ENCODE measurements at places on chromosomes 2 and 18.

GRCh38 chr2:107570876-107571275, 255.8 kb upstream of the RGPD4 start:
- no peak for DNase-seq

GRCh38 chr18:33720133-33720532, 142.1 kb downstream of the ASXL3 start:
- DNase-seq = no peak

- DNase-seq = no peak
Observed at GRCh38 chr18:48408727-48409590, at the start of gene ZBTB7C. ZBTB7C (minus strand) TSS chr18:48409383.

DNA sequence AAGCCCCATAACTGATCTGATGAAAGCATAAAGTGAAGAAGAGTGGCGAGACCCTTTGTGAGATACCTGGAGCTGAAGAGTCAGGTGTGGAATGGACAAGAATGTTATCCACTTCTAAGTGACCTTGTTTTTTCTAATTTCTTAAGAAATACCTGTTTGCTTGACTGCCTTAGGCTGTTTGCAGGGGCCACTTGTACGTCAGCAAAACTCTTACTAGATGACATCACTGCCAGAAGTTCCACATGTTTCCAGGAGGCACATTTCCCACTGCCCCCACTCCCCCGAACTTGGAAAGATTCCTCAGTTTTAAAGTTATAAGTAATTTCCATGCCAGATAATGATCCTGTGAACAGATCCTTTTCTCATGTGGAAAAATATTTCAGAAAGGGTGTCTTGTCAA, 8.0 kb downstream of the EPAS1 start:
- no peak for DNase-seq

GRCh38 chr2:102245266-102246151, 58.7 kb downstream of the IL1RL2 start:
- DNase-seq = no peak

GRCh38 chr2:196594158-196594557, 45.4 kb upstream of the CCDC150 start:
- no peak for DNase-seq

DNA sequence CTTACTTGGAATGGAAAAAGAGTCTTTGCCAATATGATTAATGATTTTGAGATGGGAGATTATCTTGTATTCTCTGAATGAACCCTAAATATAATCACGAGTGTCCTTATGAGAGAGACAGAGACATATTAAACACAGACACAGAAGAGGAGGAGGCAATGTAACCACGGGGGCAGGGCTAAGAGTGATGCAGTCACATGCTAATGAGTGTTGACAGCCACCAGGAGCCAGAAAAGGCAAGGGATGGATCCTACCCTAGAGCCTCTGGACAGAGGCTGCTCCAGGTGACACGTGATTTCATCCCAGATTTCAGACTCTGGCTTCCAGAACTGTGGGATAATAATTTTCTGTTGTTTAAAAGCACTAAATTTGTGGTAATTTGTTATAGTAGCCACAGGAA, 679.6 kb downstream of the MBD2 start:
- no peak for DNase-seq

- no peak for DNase-seq
Observed at GRCh38 chr2:187075199-187075635, 226.2 kb upstream of the ZSWIM2 start.

DNA sequence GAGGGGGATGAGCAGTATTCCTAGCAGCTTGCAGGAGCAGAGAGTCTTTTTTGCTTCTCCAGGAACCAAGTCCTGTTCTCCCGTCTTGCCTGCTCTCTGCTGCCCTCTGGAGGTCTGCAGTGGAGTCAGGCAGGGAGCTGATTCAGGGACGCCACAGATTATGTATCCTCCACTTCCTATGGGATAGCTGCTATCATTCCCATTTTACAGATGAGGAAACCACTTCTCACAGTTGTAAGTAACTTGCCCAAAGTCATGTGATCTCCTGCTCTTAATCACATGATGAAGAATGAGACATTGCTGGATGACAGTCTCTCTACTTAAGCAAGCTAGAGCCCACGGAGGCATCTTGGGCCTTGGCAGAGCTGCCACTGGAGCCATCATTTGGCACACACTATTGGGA, 8.3 kb downstream of the SLC4A5 start:
- peak; percentile 77 for DNase-seq

GRCh38 chr2:182050333-182051135, 64.9 kb downstream of the PPP1R1C start:
- DNase-seq = no peak

GRCh38 chr2:86632672-86633071, 9.0 kb upstream of the RNF103 start:
- no peak for DNase-seq

- no peak for DNase-seq
Observed at GRCh38 chr18:13452388-13452811, 233.8 kb downstream of the LDLRAD4 start.

- DNase-seq = no peak
Observed at GRCh38 chr2:146295080-146295670, 1549.7 kb upstream of the ACVR2A start.

DNA sequence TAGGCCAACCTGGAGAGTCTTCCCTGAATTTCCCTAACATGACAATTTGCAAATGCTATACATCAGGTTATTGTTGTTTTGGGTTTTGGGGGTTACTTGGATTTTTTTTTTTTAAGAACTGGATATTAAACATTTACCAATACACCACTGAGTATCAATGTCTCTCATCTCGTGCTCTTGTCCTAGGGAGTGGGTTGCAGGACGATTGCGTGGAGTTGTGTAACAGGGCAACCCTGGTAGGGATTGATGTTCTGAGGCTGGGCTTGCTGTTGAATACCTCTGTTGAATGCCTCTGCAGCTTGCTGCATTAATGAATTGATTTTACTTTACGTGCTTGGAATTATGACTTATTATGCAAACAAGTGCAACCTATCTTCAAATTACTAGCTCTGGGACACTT, 18.8 kb upstream of the FOSL2 start:
- DNase-seq = no peak

- no peak for DNase-seq
Observed at GRCh38 chr2:213248637-213249036, 35.6 kb upstream of the SPAG16 start.

- DNase-seq = no peak
Observed at GRCh38 chr2:100877555-100877954, 57.6 kb downstream of the NPAS2 start.

DNA sequence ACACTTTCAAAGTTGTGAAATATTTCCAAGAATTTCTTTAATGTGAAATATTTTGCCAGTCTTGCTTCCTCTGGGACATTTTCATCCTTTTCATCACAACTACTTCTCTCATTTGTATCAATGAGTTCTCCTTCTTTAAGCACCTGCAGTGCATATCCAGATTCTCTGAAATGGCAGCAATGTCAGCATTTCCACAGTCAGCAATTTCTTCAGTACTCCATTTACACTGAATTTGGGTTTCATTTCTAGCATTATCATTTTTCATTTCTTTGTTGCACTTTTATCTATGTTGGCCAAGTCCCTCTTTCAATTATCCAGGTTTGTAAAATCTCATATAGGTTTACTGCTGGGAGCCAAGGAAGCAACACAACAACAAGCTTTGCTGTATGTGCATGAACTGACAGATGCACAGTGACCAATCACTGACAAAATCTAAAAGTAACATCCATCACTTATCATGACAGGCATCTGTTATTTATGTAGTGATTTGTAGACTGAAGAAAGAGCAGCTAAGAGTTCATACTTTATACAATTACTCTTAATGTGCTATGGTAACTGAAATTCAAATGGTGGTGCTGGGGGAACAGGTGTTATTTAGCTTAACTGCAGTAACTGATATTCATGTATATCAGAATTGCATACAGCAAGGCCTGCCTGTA, 43.9 kb downstream of the SS18 start:
- no peak for DNase-seq

GRCh38 chr2:60426341-60426740, 127.1 kb downstream of the BCL11A start:
- no peak for DNase-seq

DNA sequence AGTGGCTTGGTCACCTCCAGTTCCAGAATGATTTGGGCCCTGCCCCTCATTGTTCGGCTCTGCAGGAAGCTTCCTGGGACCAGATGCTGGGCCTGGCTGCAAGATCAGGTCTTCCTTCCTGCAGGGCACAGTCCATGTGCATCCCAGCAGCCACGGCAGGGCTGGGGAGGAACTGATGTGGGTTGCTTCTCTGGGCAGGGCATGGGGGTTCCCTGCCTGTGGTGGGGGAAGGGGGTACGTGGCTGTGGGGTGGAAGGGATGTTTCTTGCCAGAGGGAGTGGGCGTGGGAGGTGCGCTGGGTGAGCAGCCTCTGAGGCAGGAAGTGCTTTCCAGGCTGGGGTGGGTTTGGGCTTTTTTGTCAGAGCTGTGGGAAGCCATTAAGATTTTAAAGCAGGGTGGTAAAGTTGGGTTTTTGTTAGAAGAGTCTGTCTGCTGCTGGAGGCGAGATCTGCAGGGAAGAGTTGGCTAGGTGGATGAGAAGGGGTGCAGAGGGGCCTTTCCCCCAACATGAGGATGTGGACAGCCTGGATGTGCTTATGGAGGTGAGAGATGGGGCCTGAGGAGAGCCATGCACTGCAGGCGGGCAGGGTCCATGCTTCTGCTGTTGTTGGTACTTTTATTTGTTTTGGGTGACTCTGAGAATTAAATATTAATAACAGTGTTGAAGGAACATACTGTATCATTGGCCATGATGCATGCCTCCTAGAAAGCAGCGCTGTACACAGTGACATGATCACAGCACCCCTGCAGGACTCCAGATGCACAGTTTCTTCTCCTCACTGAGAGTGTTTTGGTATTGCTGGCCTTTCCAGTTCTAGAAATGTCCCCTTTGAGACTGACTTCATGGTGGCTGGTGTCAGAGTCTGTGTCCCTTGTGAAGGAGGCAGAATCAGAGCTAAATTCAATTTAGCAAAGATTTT, 45.3 kb downstream of the DGKD start:
- no peak for DNase-seq

- no peak for DNase-seq
Observed at GRCh38 chr18:57048351-57048750, 98.5 kb upstream of the BOD1L2 start.

DNA sequence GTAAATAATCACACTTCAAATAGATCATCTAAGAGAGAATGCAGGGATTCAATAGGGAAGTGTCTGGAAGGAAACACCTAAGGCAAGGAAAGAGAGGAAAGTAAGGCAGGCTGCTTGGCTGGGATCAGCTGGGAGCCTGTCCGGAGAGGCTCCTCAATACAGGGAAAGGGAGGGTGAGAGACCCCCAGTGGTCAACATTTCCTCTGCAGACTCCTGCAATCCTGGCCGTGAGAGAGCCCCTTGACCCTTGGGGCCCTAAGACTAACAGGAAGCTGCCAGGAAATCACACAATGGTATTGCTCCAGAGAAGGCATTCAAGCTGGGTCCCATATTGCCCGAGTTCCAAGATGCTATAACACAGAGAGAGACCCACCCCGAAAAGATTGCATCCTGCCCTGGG, 549.4 kb downstream of the NYAP2 start:
- no peak for DNase-seq

DNA sequence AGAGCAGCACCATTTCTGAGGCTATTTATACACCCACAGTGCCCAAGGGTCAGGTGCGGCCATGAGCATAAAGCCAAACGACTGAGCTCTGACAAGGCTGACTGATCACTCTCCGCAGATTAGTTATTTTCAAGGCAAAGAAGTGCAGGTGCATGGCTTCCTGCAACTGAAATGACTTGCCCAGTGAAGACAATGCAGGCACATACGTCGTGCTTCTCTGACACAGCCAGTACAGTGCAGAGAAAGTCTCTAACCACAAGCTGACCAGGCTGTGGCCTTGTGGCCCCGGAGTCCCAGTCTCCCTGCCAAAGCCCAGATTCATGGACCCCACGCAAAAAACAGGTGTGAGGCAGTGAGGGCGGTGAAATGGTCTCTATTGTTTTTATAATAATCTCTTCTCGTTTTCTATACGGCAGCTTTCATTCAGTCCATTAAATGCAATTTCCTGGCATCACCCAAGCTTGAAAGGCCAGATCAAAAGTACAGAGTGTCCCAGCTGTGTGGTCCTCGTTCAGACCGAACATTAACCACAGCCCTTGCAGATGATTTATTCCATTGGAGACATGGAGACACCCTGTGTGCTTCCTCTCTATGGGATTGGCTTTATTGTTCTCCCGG, 447.0 kb upstream of the ID2 start:
- no peak for DNase-seq

All from activated gamma-delta T cell treated with Interleukin-2 at 50 U/mL for 16 hours (primary cell).